ENCODE measurements at places on chromosomes 4 and X.
A peak's percentile ranks its signal among the peaks of the same experiment; 100 is the strongest.

GRCh38 chr4:179803857-179804256, 2361.6 kb upstream of the AGA start:
- no peak for DNase-seq

GRCh38 chrX:9188117-9188516, 154.2 kb upstream of the FAM9B start:
- DNase-seq, result no peak

- no peak for DNase-seq
Measured at GRCh38 chr4:5782829-5783476, 72.0 kb downstream of the EVC start.

DNA sequence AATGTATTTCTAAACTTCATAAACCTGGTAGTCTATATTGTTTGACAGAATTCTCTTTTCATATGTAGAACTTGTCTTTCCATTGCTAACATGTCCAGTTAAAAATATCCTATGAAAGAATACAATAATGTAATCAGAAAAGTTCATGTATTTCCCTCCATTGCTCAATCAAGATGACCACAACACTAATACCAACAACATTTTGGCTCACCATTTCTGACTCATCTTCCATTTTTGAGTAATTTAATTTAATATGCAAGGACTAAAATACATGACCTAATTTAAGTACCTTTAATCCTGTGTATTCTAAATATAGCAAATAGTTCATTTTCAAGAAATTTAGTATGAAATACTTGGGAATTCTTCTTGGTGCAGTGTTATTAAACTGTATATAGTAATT, 239.5 kb upstream of the GPC4 start:
- peak; percentile 50 for DNase-seq

DNA sequence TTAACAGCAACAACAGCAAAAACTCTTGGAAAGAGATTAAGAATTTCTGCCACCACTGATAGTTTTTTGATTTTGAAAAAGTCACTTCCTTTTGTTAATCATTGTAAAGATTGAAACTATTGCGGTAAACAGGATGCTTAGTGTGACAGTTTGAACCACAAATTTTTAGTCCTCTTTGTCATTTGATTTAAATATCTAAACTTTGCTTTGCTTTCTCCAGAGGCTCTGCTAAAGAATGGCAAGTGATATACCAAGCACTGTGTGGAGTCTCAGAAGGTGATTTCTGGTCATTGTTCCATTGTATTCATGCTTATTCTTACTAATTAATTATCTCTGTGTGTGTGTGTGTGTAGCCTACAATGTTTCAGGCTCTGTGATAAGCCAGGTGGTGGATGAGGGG, 155.6 kb downstream of the BMPR1B start:
- no peak for DNase-seq

DNA sequence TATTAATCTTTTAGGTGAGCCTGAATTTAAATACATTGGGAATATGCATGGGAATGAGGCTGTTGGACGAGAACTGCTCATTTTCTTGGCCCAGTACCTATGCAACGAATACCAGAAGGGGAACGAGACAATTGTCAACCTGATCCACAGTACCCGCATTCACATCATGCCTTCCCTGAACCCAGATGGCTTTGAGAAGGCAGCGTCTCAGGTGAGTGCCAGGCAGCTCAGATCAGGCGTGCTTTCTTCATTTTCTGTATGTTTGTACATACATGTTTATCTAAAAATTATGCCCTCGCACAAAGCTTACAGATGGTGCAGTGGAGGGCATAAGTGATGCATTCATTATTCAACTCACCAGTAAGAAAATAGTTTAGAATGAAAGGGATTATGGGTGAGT, 85.6 kb downstream of the CPE start:
- no peak for DNase-seq

GRCh38 chr4:152273343-152273742, 262.5 kb downstream of the FBXW7 start:
- no peak for DNase-seq

DNA sequence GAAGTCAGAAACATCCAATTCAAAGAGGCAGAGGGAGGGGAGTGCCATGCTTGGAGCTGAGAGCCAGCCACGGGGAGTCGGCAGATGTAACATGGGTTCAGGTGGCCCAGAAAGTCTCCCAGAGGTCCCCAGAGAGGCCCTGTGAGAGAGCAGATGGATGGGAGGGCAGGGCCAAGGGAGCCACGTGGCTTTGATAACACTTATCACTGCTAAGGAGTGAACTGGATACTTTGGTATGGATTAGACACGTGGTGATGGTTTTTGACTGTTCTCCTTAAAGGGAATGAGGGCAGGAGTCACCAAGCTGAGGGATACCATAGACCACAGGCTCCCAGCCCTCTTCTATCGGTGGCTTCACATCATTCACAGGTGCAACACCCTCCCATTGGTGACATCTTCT, 13.7 kb downstream of the CCKAR start:
- no peak for DNase-seq

DNA sequence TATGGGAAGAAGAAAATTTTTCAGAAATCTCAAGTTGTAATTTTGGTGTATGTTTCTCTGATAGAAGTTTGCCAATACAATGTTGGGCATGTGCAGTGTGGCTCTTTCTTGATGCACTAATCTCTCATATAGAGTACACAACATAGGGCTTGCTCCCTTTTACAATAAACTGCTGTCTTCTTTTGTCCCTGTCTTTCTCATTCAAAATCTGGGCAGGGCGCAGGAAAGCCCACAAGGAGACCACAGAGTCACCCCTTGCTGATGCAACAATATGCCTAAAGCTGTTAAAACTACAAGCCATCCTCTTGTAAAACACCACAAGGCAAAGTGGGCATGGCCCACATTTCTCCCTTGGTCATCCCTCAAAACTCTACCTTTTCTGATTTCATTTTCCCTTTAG, 63.4 kb upstream of the TBC1D9 start:
- DNase-seq, result no peak

DNA sequence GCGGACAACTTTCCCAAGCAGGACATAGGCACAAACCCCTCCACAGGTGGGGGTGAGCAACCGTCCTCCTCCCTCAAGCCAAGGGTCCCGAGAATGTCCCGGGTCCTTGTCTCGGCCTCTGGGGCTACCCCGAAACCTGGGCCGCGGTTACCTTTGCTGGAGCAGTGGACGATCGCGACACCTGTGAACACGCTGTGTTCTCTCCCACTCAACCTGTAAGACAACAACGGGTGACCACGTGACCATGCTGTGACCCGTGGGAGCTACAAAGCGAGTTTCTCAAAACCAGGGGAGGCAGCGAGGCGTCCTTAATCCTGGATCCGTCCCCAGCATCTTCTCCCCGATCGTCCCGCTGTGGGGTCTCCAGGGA, 17.9 kb downstream of the ASMTL start:
- DNase-seq, result no peak

- peak; percentile 97 for DNase-seq
Measured at GRCh38 chr4:99404595-99405287, 30.4 kb downstream of the ADH7 start.

DNA sequence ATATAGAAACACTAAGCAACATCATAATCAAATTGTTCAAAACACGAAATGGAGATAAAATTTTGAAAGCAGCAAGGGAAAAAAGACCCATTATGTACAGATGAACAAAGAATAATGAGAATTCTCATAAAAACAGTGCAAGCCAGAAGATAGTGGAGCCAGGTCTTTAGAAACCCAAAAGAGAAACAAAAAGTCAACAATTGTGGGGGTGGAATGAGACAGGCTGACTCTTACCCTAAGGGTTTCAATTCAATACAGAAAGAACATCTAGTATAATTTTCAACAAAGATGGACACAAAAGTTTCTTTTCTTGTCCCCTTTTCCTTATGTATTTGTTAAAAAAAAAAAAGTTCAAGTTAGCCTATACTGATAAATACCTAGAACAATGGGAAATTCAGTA, 34.0 kb upstream of the MAGEB2 start:
- DNase-seq, result no peak

DNA sequence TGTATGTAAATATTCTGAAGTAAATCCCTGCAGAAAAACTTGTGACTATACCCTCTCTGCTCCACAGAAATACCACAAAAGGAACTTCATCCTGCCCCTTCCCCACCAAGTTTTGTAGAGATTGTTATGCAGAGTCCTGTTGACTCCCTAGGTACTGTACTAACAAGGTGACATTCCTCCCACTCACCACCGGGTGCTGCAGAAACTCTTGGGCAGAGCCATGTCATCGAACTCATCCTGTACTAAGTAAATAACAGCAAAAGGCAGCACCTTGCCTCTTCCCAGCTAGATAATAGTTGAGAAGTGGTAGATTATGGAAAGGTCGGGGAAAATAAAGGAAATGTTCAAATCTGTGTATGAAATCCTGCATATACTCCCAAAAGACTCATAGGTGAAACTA, 233.3 kb downstream of the STPG2 start:
- no peak for DNase-seq

DNA sequence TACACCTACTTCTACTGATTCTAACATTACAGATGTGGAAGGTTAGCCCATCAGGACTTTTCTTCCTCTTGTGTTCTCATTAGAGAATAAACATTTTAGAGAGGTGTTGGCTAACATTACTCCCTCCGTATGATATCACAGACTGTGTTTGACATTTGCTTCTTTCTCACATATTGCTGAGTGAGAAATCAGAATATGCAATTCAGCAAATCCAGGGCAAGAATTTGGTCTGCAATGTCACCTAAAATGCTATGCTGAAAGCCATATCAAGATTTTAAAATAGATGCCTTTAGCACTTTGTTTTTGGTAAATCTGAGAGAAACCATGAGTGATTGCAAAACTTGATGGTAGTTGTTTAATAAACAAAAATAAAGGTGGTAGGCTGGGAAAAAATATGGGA, 319.1 kb downstream of the C4orf33 start:
- DNase-seq, result no peak

DNA sequence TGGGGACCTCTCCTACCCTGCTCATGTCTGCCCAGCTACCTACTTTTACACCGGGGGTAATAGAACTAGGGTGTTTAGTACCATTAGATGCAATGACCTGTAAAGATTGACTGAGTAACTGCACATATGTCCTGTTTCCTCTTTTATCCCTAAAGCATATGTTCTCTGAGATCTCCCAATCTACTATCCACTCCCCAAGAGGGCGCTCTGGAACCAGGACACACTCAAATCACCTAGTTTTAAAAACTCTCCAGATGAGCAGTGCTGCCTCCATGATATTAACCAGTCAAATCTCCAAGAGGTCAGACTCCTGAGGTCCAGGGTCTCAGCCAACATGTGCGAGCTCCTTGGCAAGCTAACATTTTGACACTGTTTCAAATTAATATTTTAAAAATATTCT, 87.0 kb upstream of the TSPAN5 start:
- peak; percentile 19 for DNase-seq

DNA sequence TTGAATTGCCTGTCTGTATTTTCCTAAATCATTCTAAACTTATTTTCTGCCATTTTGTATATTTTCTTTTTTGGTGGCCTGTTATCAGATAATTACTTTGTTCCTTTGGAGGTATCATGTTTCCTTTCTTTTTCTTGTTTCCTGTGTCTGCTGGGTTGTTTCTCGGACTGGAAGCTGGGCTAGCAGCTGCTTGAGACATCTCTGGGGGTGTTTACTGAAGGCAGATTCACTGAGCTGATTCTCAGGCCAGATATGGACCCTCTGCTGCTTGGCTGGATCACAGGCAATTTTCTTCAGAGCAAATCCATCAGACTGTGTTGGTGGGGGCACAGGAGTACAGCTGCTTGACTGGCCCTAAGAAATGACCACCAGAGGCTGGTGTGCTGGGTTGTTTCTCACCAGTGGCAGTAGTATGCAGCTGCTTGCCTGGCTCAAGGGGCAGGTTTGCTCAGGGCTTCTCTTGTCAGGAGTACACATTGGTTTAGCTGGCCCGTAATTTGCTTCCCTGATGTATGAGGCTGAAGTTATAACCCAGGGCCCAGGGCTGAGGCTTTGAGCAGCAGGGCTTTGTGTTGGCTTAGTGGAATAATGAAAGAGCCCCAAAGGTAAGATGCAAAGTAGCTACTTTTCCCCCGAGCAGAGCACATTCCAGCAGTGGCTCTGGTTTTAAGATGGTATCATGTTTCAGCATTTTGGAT, 680.6 kb downstream of the TECRL start:
- DNase-seq, result no peak

GRCh38 chr4:147785129-147785528, 53.2 kb downstream of the ARHGAP10 start:
- DNase-seq, result no peak

DNA sequence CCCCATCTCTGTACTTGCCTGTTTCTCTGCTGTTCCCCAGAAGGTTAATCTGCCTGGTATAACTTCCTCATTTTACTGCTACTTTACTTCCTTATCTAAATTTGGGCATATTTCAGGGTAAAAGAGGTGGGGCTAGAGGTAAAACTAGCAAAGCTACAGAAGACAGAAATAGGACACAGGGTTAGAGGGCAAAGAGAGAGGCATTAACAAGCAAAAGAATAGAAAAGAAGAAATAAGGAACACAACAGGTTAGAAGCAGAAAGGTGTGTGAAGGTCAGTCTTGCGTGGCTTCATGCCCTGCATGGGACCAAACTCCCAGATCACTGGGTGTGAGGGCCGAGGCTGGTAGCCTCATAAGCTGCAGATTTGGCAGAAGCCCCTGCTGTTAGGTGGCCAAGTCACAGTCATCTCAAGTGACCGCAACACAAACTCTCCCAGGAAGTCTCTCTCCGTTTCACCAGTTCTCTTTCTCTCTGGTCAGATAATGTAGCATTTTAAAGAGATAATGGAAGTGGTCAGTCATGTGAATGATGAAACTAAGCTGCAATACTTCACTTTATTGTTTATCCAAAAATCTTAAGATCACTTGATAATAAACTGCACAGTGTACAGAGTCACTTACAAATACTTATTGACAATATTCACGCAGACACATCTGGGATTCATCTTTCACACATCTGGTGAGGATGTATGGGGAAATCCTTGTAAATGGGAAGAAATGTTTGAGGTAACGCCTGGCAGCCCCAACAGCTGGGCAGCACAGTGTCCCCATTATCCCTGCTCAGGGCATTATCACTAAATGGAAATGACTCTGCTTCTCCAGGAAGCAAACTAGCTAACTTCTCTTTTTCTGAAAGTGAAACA, 16.4 kb downstream of the TMEM154 start:
- DNase-seq, result peak; percentile 65

- DNase-seq, result no peak
Measured at GRCh38 chr4:165512424-165512823, 133.6 kb downstream of the CPE start.

Measured in AG10803 (cell line).